ENCODE measurements at places on chromosomes 5 and 9.
A peak's percentile ranks its signal among the peaks of the same experiment; 100 is the strongest.

- no peak for DNase-seq
Measured at GRCh38 chr5:10734832-10735523, 26.1 kb downstream of the DAP start.

- DNase-seq: no peak
Measured at GRCh38 chr5:72480841-72481240, 26.4 kb downstream of the ZNF366 start.

DNA sequence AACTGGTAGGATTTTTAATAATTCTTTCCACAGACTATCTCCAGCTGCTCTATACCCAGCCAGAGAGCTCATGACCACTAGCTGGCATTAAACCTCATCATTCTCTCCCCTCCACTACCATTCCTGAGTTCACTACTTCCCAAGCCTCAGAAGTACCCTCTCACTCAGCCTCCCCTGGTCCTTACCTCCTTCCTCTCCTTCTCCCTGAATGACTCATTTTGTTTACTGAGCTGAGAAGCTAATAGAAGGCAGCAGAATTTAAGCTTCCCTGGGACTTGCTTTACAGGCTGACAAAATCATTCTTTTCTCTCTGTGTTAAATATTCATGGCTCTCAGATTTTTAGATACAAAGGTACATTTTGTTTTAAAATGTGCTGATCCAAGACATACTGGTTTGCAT is 305.4 kb downstream of the TLR4 start:
- no peak for DNase-seq

GRCh38 chr5:95841914-95842812 is 19.6 kb upstream of the GLRX start:
- DNase-seq: no peak

DNA sequence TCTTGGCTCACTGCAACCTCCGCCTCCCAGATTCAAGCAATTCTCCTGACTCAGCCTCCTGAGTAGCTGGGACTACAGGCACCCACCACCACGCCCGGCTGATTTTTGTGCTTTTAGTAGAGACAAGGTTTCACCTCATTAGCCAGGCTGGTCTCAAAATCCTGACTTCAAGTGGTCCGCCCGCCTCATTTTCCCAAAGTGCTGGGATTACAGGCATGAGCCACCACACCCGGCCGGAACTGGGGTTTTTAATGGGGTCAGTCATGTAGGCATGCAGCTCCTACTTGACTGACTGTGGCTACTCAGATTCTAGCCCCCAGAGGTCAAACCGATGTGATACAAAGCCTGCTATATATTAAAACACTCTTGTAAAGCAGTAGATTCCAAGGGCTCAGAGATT is 631.7 kb downstream of the MAT2B start:
- DNase-seq: no peak

- peak; percentile 80 for DNase-seq
Measured at GRCh38 chr5:142507531-142508372, 178.1 kb downstream of the FGF1 start.

DNA sequence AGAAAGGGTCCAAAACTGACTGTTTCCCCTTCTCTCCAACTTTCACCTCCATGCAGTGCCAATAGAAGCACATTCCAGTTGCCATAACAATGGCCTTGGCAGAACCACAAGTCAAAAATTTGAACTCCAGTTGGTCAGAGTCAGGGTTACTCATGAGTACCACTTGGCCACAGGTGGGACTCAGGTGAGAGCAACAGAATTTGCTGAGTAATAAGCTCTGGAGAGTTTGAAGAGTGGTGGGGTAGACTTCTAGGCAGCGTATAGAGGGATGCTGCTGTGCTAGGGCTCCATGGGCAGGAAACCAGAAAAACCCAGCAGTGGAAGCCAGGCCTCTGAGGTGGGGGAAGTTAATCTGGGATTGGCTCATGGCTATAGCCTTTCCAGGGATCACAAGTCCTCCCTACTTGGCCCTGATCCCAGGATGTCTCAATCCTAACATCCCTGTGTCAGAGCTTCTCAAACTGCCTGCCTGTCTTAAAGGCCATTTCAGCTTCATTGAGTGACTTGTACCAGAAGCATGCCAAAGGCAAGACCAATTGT is 30.2 kb downstream of the SNX18 start:
- no peak for DNase-seq

DNA sequence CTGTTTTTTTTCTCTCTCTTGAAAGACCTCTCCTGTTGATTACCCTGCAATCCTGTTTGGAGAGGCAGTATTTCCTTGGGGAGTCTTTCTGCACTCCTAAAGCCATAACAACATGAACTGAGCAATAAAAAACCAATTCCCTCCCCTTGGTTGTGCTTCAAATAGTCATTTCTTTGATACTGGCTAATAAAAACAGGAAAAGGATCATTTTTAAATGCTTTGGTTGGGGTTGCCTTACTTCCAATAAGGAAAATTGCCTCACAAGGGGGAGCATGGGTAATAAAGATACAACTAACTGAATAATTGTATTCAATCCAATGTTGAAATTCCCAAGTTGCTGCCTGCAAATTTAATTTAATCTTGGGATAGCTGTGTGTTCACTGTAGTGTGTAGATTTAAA is 13.9 kb downstream of the FBXL7 start:
- DNase-seq: no peak

DNA sequence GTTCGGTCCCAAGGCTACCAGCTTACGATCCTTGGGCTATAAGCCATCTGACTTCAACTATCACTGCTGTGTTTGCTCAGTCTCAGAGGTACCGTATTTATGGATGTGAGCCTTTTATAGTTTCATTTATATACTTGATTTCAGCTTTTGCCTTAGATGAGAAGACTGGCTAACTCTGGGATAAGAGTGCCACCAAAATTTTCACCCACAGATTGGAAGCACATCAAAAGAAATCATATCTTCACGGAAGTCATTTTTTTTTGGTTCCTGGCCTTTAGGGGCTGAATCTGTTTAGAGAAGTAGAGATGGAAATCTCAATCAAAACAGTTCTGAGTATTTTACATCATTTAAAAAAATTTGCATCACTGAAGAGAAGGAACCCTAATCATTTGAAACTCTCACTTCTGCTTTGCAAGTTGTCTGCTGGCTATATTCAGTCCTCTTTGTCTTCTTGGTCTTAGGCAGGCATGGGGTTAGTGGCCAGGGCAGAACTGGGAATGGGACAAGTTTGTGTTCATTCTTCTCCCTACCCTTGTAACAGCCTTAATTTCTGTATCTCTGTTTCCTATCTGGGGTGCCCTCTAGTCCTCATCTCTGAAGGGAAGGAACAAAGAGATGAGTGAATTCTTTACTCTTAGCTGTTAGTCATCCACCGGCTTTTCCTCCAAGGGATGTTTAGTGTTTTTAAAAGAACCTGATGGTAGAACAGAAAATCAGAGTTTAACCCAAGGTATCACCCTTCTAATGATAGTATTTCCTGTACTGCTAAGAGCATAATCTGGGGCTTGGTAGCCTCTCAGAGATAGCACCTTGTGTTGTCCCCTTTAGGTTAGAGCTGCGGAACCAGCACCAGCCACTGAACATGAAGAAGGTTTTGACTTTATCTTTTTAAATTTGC is 14.1 kb upstream of the TNFAIP8 start:
- DNase-seq: no peak

GRCh38 chr5:84299959-84300358 is 84.7 kb downstream of the EDIL3 start:
- no peak for DNase-seq

DNA sequence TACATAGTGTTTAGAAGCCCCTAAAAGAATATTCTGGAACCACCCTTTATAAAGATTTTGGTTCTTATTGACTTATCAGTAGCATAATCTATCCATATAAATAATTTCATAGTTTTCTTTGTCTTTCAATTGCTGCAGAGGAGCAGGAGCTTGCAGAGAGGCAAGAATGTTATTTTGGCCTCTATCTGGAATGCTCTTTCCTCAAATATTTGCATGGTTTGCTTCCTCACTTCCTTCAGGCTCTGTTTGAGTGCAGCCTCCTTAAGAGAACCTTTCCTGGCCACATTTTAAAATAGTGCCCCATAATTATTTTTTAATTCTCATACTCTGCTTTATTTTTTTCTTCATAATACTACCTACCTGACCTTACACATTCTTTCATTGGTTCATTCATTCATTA is 1.5 kb downstream of the C5 start:
- DNase-seq: no peak

Data from ACHN (cell line).